ENCODE measurements at places on chromosomes 1 and 21. TPM values are rescaled to one million over a fixed set of nuclear protein-coding genes. Genes with fewer than 3 reads are reported as not detected.

The WDR64 gene
- not detected for total RNA-seq

The RRP1B gene
- total RNA-seq: 36.3 TPM

The ACTL8 gene
- total RNA-seq: not detected

The ERG gene
- total RNA-seq: not detected

The AMY2A gene
- not detected for total RNA-seq

The LCE3C gene
- total RNA-seq: not detected

The ADGRB2 gene
- 14.2 TPM for total RNA-seq

The CYP4Z1 gene
- not detected for total RNA-seq

The ETV3L gene
- total RNA-seq: not detected

The GJA8 gene
- total RNA-seq: not detected

The GNAT2 gene
- total RNA-seq: 0.43 TPM

The KMO gene
- total RNA-seq: not detected

The NHLH2 gene
- under 0.01 TPM for total RNA-seq

The GPA33 gene
- not detected for total RNA-seq

The OR2L5 gene
- not detected for total RNA-seq

The MMP23B gene
- 11.0 TPM for total RNA-seq

The EVA1C gene
- 8.4 TPM for total RNA-seq

The NTNG1 gene
- total RNA-seq: 2.9 TPM

The ZCCHC17 gene
- 45.3 TPM for total RNA-seq

The TACSTD2 gene
- total RNA-seq: 17.7 TPM

The FCGR3A gene
- not detected for total RNA-seq

The CCDC18 gene
- total RNA-seq: 10.3 TPM

The NHLH1 gene
- not detected for total RNA-seq

The MEX3A gene
- total RNA-seq: 1.9 TPM

The PPIAL4G gene
- total RNA-seq: not detected

The ARHGEF19 gene
- 11.6 TPM for total RNA-seq

The OR2T35 gene
- total RNA-seq: not detected
